Muscle of arm (tissue), 14 donors: ENCODE measurements at places on chromosomes 12 and 14.

DNA sequence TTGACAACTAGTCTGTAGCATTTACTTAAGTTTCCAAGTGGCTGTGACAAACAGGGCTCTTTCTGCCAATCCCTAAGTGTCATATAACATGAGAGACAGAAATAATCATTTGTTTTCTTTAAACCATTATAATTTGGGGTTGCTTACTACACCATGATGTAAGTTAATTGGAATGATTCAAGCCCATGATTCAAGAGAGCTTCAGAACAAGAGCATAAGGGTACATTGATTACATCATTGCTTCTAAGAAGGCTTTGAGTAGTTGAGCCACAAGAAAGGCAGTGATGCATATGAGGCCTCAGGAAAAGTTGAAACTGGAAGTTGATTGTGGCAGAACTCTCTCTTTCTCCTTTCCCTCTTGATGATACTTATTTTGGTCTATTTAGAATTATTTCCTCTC lies 444.0 kb downstream of the CCER1 start:
- no peak for DNase-seq

DNA sequence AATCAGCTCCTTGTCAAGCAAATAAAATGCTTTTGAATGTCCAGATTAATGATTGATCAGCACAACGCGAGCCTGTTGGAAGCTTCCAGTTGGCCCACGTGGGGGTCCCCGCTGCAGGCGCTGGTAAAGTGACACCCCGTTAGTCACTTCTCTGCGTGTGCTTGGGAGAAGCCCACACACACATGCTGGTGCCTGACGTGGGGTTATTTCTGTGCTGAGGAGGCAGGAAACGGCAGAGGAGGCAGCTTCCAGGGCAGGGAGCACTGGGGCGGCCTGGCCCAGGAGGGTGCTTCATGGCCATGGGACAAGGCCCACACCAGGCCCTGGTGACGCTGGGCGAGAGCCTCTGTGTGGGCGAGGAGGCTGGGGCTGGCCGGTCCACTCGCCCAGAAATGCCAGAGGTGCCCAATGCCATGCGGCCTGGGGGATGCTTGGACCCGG lies 101.5 kb downstream of the KIF26A start:
- DNase-seq = no peak

- DNase-seq = no peak
Observed at GRCh38 chr12:180445-180844, 33.5 kb downstream of the SLC6A12 start.

DNA sequence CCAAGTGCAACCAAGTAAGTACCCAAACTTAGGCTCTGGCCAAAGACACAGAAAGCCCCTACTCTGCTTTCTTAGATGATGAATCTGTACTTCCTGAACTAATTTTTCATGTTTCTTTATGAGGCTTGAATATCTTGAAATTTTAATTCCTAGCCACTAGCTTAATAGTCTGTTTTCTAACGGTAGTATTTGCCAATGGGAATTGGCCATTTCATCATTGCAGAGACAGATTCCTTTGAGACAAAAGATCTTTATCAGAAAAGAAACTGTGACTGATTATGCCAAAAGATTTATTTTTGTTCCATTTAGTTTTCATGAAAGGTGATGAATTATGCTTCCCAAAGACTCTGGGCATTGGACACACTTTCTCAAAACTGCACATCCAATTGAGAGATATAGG lies 48.7 kb downstream of the DAD1 start:
- DNase-seq = no peak

GRCh38 chr12:118404876-118405521 lies 28.6 kb downstream of the SUDS3 start:
- peak; percentile 33 for DNase-seq
